ENCODE measurements at places on chromosomes 3 and 15. TPM values are rescaled to one million over a fixed set of nuclear protein-coding genes. Genes with fewer than 3 reads are reported as not detected.

- H3K4me1 ChIP-seq = peaks cover 3% of the 10 kb centered on the region
- DNase-seq = peak; percentile 47
- H3K27ac ChIP-seq = no peak overlapping the region
- H3K36me3 ChIP-seq = no peaks in the 10 kb centered on the region
- H3K4me3 ChIP-seq = no peak overlapping the region
Measured at GRCh38 chr15:25805031-25805430, 58.1 kb downstream of the ATP10A start.

DNA sequence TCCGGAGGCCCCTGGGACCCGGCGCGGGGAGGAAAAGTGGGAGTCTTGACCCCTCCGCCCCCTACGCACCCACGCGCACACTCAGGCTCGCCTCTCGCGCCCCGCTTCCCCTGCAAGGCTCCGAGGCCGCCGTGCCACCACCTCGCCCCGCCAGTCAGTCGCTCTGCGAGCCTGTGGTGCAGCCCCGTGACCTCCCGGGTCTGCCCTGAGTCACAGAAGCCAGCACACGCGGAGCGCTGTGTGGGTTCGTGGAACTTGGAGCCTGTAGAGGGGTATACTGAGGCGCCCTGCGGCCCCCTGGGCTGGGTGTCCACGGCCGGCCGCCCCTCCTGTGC, 380 bp upstream of the ALS2CL start:
- H3K4me3 ChIP-seq = no peak overlapping the region
- no peaks in the 10 kb centered on the region for H3K36me3 ChIP-seq
- DNase-seq = no peak

- DNase-seq = no peak
- H3K4me1 ChIP-seq = no peaks in the 10 kb centered on the region
- H3K36me3 ChIP-seq = no peaks in the 10 kb centered on the region
- no peak overlapping the region for H3K27ac ChIP-seq
- no peak overlapping the region for H3K4me3 ChIP-seq
Measured at GRCh38 chr3:97009427-97010019, 195.1 kb downstream of the EPHA6 start.

DNA sequence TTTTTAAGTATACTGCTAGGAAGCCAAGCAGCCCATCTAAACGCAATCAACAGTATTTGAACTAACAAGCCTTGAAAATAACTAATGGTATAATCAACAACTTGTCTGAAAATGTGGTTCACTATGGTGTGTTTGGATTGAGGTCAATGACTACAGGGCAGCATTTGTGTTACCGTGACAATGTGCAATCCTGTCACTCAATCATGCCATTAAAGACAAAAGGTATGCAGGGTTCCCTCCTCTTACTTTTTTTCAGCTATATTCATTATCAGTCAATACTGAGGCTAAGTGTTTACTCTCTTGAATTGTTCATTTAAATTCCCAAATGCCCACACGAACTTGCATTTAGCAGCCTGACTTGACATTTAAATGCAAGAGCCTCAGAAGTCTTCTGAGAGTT, 1099.3 kb upstream of the EPHA6 start:
- no peak for DNase-seq
- H3K36me3 ChIP-seq = no peaks in the 10 kb centered on the region
- no peak overlapping the region for H3K27ac ChIP-seq
- no peak overlapping the region for H3K4me3 ChIP-seq
- H3K4me1 ChIP-seq = no peaks in the 10 kb centered on the region

DNA sequence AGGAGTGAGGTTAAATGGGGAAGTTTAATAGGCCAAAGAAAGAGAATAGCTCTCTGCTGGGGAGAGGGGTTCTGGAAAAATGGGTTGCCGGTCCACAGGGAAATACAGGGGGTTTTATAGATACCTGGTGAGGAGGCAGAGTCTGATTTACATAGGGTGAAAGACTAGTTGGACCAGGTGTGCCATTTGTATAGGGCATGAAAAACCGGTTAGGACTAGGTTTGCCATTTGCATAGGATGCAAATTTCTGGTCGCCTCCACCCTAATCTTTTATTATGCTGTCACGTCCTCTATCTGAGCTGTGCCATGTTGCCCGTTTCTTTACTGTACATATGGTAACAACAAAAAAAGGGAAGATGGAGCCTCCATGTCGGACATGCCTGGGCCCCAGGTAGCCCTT, 960.1 kb downstream of the FHIT start:
- DNase-seq = no peak
- no peak overlapping the region for H3K4me3 ChIP-seq
- no peaks in the 10 kb centered on the region for H3K36me3 ChIP-seq
- H3K4me1 ChIP-seq = no peaks in the 10 kb centered on the region

Gene WNT5A
- total RNA-seq = 66.2 TPM

Data from astrocyte (in vitro differentiated cells and primary cell).